ENCODE measurements at places on chromosomes 5 and 9. TPM values are rescaled to one million over a fixed set of nuclear protein-coding genes. Genes with fewer than 3 reads are reported as not detected.

DNA sequence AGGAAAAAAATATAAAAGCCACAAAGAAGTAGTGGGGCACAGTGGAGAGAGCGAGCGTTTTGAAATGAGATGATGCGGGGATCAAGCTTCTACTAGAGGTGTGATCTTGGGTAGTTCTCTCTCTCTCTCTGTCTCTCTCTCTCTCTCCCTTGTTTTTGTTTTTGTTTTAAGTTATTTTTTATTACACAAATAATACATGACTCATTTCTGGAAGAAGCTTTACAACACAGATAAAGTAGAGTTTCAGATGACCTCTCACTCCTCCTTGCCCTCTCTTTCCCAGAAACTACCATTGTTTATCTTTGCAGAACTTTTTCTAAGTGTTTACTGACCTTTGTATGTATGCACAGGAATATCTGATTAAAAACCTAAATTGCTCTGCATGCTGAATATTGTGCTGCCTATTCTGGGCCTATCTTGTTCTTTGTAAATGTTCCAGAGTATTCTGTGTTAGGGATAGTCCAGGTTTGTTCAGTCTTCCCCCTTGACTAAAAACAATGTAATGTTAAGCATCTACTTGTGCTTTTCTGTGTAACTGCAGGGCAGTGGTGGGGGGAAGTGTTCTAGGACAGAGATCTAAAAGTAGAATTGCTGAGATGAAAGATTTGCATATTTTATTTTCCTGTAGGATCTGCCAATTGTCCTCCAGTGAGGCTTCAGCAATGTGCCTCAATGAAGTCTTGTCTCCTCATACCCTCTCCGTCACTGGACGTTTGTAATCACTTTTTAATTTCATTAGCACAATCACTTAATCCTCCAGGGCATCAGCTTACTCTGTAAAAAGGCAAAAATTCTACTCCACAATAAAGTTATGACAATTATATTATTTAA, 52.0 kb downstream of the FYB1 start:
- no peak overlapping the region for H3K4me3 ChIP-seq
- no peaks in the 10 kb centered on the region for H3K36me3 ChIP-seq
- no peaks in the 10 kb centered on the region for H3K27me3 ChIP-seq
- no peak for DNase-seq
- no peak overlapping the region for H3K27ac ChIP-seq

Gene IL9
- not detected for total RNA-seq

DNA sequence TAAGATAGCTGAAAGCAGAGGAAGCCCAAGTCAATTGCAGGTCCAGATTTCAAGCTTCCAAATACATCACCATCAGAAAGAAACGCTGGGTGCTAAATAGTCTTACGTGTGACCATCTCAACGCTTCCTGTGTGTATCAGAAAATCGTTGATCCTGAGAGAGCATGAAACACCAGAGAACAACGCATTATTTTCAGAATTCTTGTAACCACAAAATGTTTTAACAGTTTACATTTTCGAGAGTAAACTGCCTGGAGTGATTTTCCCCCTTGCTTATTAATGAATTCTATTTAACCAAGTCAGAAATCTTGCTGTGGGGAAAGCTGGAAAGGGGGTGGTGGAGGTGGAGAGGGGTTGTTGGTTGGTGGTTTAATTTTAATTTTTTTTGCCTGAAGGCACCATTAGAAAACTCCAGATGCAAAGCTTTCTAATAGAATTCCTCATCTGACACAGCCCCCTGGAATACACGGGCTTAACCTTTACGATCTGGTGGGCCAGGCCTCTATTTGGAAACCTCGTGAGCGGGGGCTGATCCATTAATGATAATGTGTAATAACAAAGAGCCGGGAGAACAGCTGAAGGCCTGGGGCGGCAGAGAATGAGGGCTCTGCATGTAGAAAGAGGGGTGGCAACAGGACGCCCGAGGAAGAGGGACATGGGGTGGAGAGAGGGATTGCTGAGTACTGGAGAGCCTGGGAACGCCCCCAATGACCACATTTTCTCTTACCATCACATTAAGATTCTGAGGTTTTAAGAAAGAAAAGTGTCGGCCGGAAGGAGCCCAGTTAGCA, 124.5 kb upstream of the NFIB start:
- H3K27me3 ChIP-seq: no peaks in the 10 kb centered on the region
- H3K4me1 ChIP-seq: no peaks in the 10 kb centered on the region
- no peak for DNase-seq
- no peak overlapping the region for H3K27ac ChIP-seq
- no peaks in the 10 kb centered on the region for H3K36me3 ChIP-seq

Gene TAF11L10
- not detected for total RNA-seq

DNA sequence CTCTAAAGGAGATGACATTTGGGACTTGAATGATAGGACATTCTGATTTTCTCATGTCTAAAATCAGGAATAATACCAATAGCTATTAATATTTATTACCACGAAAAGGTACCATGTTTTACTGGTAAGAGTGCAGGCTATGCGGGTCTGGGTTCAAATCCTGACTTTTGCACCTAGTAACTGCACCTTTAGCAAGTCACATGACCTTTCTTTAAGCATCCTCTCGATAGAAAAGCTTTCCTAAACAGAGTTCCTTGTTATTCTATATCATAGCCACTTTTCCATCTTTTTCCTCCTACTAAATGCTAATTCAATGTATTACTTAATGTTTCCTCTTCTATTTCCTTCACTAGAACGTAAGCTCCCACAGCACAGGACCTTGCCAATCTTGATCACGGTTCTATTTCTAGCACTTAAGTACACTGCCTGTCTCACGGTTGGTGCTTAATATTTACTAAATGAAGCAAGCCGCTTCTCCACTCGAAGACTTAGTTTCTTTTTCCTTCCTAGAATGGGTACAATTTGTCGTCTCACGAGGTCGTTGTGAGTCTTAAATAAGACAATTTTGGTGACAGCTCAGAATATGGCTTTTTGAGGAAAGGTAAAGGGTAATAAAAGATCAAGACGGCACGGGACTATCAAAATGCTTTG, 816 bp downstream of the RBM18 start:
- no peaks in the 10 kb centered on the region for H3K4me1 ChIP-seq
- no peaks in the 10 kb centered on the region for H3K27me3 ChIP-seq
- H3K27ac ChIP-seq: peak overlapping the region; percentile 82
- no peak for DNase-seq

Gene IFNA13
- not detected for total RNA-seq

- no peaks in the 10 kb centered on the region for H3K27me3 ChIP-seq
- H3K36me3 ChIP-seq: no peaks in the 10 kb centered on the region
- H3K27ac ChIP-seq: no peak overlapping the region
These were observed 164.9 kb downstream of the KCTD16 start for GRCh38 chr5:144335561-144335960.

GRCh38 chr5:148372893-148373292, 10.9 kb upstream of the FBXO38 start:
- no peak for DNase-seq
- no peaks in the 10 kb centered on the region for H3K4me1 ChIP-seq
- no peaks in the 10 kb centered on the region for H3K27me3 ChIP-seq
- H3K36me3 ChIP-seq: no peaks in the 10 kb centered on the region
- H3K27ac ChIP-seq: no peak overlapping the region
- no peak overlapping the region for H3K4me3 ChIP-seq

DNA sequence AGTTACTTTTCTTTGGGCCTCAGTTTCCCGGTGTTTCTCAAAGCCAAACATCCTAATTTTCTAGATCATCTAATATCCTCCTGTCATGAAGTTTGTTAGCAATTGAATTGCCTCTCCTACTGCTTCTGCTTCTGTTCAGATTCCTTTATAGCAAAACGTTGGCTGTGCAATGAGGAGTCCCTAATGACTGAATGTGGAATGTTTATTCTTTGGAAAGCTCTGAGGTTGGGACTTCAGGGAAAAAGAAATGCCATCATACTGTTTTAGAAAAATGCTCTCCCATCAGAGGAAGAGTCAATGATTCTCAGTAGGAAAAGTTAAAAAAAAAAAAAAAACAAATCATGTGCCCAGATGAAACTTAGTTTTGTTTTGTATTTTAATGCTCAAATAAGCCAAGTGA, 268.7 kb upstream of the PAPPA start:
- no peaks in the 10 kb centered on the region for H3K36me3 ChIP-seq
- no peak overlapping the region for H3K4me3 ChIP-seq
- H3K27ac ChIP-seq: no peak overlapping the region
- no peak for DNase-seq
- H3K27me3 ChIP-seq: no peaks in the 10 kb centered on the region

DNA sequence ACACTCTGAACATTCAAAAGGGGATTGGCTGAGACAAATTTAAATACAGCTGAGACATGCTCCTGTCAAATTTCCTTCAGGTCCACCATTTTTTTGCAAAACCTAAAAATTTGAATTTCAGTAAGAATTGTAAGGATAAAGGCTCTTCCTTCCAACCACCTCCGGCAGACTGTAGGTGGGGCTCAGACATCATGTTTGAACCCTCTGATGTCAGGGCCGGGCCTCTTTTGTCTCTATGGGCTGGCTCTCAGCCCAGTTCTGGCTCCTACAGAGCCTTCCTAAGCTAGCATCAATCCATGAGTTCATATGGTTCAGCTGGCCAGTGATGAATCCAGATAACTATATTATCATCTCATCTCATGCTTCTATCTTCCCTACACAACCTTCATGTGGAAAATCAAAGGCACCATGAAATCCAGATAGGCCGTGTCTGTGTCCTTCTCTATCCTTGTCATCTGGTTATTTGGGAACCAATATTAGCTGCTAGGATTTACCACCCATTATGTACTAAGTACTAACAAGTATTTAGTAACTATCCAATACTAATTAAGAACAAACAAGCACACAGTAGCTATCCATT, 44.2 kb downstream of the NIPSNAP3B start:
- no peak for DNase-seq
- peaks cover 4% of the 10 kb centered on the region for H3K4me1 ChIP-seq
- H3K27ac ChIP-seq: no peak overlapping the region
- peaks cover 11% of the 10 kb centered on the region for H3K36me3 ChIP-seq
- H3K4me3 ChIP-seq: no peak overlapping the region

DNA sequence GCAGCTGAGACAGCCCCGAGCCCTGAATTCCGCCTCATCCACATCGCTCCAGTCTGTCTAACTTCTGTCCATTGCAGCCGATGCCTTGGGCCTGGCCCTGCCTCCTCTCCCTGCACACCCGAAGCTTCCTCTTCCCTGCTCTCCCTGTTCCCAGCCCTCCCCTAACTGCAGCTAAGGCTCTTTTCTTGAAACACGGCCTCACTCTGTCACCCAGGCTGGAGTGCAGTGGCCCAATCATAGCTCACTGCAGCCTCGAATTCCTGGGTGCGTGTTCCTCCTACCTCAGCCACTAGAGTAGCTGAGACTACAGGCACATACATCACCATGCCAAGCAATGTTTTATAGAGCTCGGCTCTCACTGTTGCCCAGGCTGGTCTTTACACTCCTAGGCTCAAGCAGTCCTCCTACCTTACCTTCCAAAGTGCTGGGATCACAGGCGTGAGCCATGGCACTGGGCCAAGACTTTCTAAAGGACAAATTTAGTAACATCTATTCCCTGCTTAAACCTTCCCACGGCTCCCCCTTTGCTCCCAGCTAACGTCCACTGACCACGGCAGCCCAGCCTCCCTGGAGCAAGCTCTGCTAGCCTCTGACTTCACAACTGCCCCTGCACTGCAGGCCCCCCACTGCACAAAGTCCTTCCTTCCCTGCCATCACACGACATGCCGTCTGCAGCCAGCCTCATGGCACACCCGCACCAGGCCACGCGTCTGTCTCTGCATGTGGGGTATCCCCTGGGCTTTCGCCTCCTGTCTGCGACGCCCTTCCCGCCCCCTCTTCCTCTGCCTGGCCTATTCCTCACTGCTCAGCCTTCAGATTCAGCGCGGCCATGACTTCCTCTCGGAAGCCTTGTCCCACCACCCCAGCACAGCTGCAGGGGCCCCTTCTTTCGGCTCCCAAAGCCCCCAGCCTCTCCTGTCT, 28.6 kb downstream of the LAMC3 start:
- H3K36me3 ChIP-seq: no peaks in the 10 kb centered on the region
- H3K27ac ChIP-seq: no peak overlapping the region
- no peaks in the 10 kb centered on the region for H3K4me1 ChIP-seq
- no peak for DNase-seq
- H3K4me3 ChIP-seq: no peak overlapping the region
- H3K27me3 ChIP-seq: no peaks in the 10 kb centered on the region

- no peaks in the 10 kb centered on the region for H3K27me3 ChIP-seq
- no peak overlapping the region for H3K4me3 ChIP-seq
- DNase-seq: no peak
- no peak overlapping the region for H3K27ac ChIP-seq
- H3K36me3 ChIP-seq: no peaks in the 10 kb centered on the region
These were observed 210.5 kb downstream of the GADD45G start for GRCh38 chr9:89815061-89815902.

GRCh38 chr5:62640446-62640845, 61.8 kb downstream of the LRRC70 start:
- no peaks in the 10 kb centered on the region for H3K4me1 ChIP-seq
- H3K27me3 ChIP-seq: no peaks in the 10 kb centered on the region
- no peak overlapping the region for H3K27ac ChIP-seq
- no peak overlapping the region for H3K4me3 ChIP-seq

Gene CARD9
- 1.2 TPM for total RNA-seq

DNA sequence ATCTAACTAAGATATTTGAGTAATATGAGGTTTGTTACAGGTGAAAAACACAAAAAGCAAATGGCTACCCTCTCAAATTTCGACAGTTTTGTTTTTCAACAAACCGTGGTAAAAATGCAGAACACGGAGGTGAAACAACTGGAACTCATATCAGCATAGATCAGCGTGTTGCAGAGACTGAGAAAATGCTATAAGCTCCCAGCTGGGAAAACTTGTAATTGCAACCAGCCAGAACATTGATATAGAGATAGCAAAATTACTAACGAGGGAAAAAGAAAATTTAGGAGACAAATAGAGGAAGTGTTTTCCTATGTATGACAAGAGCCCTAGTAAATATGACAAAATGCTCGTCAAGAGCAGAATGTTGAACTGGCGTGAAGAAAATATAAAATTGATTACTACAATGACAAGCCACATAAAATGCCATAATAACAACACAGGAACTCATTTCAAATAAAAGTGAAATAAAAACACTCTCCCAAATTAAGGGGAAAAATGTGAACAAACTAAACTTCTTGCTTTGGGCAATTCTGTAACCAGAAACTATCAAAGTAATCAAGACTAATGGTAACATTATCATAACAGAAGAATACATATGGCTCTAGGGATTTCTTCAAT, 1989.8 kb downstream of the EFNA5 start:
- no peaks in the 10 kb centered on the region for H3K36me3 ChIP-seq
- H3K4me3 ChIP-seq: no peak overlapping the region
- H3K4me1 ChIP-seq: no peaks in the 10 kb centered on the region

GRCh38 chr9:36855448-36856315, 178.4 kb downstream of the PAX5 start:
- H3K27ac ChIP-seq: no peak overlapping the region
- H3K4me1 ChIP-seq: no peaks in the 10 kb centered on the region
- no peak for DNase-seq
- no peak overlapping the region for H3K4me3 ChIP-seq
- H3K36me3 ChIP-seq: no peaks in the 10 kb centered on the region

DNA sequence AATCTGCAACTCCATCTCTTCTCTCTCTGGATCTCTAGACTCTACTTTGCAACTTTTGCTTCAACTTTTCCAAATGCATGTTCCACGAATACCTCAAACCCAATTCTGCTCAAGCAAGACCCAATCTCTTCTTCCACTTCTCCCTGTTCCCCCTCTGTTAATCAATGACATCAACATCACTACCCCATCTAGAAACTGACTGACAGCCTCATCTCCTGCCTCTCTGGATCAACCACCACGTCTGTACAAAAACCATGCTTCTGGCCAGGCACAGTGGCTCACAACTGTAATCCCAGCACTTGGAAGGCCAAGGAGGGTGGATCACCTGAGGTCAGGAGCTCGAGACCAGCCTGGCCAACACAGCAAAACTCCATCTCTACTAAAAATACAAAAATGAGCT, 12.2 kb downstream of the GLDC start:
- no peaks in the 10 kb centered on the region for H3K36me3 ChIP-seq
- no peak for DNase-seq
- no peaks in the 10 kb centered on the region for H3K27me3 ChIP-seq
- no peaks in the 10 kb centered on the region for H3K4me1 ChIP-seq
